Stimulated activated CD4-positive, alpha-beta T cell treated with anti-CD3 and anti-CD28 coated beads, Interleukin-2, amount 100 ng/mL, for 4 hours (primary cell): ENCODE measurements at places on chromosomes 5 and 9.

DNA sequence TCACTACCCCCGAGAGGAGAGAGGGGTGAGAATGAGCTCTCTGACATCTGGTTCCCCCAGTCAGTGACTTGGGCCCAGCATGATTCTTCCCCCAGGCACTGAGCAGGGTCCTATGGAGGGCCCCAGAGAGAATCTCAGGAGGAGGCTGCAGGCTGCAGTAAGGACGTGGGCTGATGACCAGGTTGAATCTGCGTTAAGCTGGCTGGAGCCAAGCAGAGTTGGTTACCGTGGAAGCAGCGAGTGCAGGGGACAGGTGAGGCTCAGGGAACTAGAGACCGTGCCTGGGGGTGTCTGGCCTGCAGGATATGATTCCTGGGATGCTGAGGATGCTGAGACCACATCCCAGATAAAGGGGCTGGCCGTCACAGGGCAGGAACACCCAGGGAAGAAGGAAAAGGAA lies 314.3 kb upstream of the IRX1 start:
- DNase-seq, result no peak

DNA sequence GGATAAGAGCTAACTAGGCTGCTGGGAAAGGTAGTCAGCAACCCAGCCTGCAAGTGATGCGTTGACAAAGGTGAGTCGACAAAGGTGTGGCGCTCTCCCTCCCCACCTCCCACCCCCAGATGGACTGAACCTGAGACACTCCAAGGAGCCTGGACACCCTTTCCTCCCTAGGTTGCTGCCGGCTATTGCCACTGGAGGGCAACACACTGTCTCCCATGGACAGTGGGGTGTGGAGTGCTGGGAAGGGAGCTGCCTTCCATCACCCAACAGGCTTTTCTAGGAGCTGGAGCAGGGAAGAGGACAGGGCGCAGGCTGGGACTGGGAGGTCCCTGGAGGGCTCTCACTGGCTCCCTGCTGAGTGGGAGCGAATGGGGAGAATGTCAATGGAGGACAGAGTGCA lies 75.4 kb upstream of the ARAP3 start:
- no peak for DNase-seq

GRCh38 chr5:139660923-139661814 lies 13.0 kb downstream of the CXXC5 start:
- DNase-seq, result no peak

- no peak for DNase-seq
Observed at GRCh38 chr5:97089149-97089801, 53.1 kb downstream of the LIX1 start.

- no peak for DNase-seq
Observed at GRCh38 chr9:111023128-111023527, 15.1 kb downstream of the LPAR1 start.

DNA sequence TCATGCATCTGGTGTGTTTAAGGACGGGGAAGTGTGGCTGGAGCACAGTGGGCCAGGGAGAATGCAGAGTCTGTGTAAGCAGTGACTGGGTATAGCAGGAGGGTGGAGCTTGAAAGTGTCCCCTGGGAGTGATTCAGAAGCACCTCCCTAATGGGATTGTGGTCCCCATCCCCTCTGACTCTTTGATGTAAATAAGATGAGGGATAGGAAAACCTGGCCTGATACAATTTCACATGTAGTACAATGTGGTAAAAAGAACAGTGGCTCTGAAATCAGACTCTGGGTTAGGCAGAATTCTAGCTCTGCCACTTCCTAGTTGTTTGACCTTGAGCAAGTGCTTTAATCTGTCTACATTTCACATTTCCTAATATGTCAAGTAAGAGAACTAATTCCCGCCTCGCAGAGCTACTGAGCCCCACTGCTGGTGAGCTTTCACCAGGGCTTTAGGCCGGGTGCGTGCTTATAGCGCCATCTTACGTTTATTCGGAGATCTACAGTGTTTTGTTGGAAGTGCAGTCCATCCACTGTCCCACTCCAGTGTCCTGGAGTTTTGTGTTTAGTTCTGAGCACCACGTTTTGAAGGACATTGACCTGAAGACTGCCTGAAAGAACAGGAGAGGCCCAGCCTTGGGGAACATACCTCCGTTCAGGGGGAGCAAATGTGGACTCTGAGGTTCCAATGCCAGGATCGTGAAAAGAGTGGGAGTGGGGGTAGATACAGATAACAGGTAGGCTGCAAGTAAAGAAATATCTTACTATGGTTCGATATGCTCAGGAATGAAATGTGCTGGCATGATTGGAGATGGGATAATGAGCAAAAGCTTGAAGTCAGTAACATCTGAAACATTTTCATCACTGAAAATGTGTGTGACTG lies 51.2 kb upstream of the TESK1 start:
- DNase-seq, result no peak

GRCh38 chr5:112549605-112550166 lies 130.6 kb upstream of the EPB41L4A start:
- DNase-seq, result no peak

DNA sequence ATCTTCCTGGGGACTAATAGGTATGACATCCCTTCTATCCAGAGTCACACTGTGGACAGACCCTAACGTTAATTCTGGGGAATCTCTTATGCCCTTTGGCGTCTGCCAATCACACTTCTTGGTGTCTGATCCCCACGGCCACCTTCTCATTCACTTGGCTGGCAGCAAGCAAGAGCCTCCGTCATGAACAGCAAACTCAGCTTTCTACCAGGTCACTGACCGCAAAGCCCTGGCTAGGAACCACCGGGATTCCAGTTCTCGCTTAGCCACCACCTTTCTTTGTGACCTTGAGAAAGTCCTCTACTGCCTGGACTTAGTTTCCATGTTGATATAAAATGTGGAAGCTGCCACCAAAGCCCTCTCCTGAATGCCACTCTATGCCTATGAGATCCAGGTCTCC lies 67.7 kb upstream of the FCN1 start:
- DNase-seq, result no peak

GRCh38 chr9:36471359-36471758 lies 71.3 kb upstream of the RNF38 start:
- DNase-seq, result no peak

DNA sequence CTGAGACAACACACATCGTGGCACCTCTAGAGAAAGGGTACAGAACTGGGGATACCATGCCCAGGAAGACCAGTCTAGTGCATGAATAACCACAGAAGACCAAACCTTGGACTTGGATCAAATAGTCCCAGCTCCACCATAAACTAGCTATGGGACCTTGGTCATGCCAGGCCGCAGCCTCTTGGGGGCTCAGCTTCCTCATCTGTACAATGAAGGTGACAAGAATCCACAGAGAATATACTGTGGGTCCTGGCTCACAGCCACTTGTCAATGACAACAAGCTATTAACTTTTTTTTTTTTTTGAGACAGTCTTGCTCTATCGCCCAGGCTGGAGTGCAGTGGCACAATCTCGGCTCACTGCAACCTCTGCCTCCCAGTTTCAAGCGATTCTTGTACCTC lies 3.9 kb downstream of the KYAT1 start:
- no peak for DNase-seq

DNA sequence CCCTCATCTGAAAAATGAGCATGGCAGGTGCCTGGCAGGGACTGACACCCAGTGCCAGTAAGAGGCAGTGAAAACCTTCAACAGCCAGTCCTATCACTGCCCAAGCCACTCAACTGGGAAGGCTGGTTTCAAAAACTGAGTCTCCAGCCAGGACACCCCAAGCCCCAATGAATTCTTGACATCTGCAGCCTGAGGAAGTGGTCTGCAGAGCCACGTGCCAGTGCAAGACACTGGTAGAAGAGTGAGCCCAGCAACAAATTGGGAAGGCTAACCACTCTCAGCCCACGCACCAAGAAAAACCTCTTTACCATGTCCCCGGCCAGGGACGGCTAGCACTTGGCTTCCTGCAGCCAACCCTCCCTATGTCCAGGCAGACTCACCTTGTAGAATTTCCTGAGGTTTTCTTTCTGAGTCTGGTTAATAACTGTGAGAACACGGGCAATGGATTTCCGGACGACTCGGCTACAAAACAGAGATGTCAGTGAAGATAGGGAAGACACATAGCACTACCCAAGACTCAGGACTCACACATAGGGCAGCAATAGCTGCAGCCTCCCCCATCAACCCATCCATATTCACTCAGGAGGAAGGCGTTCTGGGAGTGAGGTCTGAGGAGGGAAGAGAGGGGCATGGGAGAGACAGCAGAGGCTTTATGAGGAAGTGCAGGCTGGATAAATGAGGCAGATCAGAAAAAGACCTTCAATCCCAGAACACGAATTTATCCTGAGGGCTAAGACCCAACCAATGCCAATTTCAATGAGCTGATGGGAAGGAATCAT lies 1.8 kb downstream of the RPL35 start:
- no peak for DNase-seq

DNA sequence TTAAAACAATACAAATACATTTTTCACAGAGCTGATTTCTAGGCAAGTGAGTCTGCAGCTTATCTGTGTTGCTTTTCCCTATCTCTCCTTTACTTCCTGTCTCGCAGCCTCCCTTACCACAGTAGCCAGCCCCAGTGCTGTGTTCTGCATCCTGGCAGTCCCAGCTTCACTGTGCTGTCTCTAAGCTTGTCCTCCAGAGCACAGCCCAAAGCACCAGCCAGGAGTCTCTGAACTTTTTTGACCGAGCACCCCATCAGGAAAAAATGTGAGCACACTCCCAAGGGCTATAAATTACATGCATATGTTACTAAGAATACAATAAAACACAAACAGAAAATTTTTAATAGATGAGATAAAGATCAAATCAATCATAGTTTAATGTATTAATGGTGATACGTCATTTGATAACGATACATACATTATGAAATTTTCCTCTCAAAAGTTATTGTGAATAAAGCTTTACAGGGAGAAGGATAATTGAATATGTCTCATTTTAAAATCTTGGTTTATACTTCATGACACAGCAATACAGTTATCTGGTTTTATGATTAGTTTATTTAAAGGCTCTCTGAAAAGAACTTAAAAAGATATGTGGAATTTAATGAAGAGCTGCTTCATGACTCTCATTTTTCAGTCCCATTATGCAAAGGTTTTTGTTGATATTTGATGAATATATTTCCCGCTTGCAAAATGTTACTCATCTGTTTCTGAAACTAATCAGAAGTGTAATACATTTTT lies 7.3 kb upstream of the RHOBTB3 start:
- DNase-seq, result no peak

GRCh38 chr9:20722221-20722620 lies 38.2 kb downstream of the FOCAD start:
- DNase-seq, result no peak

DNA sequence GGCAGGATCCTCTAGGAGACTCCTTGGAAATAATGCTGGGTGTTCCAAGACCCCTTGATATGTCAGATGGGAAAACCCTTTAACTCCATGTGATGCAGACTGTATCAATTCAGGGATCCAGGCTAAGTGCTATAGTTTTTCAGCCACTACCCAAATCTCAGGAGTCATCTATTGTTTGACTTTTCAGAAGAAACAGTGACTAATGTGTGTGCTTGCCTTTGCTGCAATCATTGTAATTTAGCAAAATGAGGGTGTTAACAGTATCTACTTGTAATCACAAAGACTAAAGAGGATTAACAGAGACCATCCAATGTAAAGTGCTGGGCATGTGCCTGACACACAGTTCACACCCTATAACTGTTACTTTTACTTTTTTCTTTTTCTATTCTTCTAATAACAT lies 309.6 kb upstream of the RFX3 start:
- no peak for DNase-seq

DNA sequence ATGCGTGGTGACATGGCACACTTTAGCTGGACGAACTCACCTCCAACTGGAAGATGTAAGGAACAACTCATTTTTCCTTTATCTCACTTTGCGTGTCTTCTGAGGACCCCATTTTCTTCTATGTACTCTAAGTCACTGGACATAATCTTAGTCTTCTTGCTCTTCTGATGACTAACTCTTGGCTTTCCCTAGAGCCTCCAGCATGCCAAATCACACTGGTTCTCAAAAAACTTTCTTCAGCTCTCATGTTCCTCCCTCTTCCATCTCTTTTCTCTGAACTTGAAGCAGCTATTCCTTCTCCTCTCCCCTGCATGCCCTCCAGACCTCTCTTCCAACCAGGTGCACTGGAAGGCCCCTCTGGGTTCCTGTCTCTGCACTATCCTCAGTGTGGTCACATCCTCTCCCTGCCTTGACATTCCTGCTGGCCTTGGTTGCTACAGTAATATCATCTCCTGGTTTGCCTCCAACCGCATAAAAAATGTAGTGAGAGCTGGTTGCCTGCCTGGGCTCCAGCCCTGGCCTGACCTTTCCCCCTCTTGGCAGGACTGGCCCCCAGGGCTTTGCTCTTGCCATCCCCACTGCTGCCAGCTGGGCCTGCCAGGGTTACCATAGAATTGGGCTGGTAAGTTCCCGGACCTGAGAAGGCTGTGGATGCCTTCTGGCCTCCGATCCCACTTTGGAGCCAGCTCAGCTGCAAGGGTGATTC lies 44.8 kb upstream of the BNC2 start:
- no peak for DNase-seq

DNA sequence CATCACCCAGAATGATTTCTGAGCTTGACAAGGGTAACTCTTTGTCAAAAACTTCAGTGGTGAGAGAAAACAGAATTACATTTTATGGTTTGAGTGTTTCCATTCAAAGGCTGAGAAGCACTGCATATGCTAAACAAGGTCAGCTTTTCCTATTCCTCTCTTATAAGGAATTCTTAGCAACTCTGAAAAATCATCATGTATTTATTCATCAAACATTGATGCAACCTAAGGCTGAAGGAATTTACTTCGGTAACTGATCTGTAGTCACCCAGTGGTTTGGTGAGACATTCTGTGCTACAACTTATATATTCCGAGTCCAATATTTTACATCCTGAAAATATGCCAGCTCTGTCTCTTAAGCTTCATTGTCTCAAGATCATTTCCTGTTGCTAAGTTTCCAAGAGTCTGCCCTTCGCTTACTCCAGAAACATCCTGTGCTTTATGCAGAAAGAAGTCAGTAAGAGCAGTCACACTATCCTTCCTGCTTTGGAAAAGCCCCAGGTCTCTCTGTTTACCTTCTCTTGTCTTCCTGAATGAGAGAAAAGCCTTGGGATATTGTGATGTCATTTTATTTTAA lies 176.6 kb upstream of the TBCA start:
- DNase-seq, result no peak

- no peak for DNase-seq
Observed at GRCh38 chr5:149358294-149358651, 427 bp downstream of the PCYOX1L start.

- no peak for DNase-seq
Observed at GRCh38 chr9:105541838-105542237, 16.1 kb upstream of the FKTN start.

GRCh38 chr9:105539452-105539851 lies 18.5 kb upstream of the FKTN start:
- DNase-seq, result no peak
